ENCODE measurements at places on chromosomes 16 and 17. TPM values are rescaled to one million over a fixed set of nuclear protein-coding genes. Genes with fewer than 3 reads are reported as not detected.

GRCh38 chr17:47257651-47258339, 4.2 kb downstream of the ITGB3 start:
- no peak for DNase-seq

DNA sequence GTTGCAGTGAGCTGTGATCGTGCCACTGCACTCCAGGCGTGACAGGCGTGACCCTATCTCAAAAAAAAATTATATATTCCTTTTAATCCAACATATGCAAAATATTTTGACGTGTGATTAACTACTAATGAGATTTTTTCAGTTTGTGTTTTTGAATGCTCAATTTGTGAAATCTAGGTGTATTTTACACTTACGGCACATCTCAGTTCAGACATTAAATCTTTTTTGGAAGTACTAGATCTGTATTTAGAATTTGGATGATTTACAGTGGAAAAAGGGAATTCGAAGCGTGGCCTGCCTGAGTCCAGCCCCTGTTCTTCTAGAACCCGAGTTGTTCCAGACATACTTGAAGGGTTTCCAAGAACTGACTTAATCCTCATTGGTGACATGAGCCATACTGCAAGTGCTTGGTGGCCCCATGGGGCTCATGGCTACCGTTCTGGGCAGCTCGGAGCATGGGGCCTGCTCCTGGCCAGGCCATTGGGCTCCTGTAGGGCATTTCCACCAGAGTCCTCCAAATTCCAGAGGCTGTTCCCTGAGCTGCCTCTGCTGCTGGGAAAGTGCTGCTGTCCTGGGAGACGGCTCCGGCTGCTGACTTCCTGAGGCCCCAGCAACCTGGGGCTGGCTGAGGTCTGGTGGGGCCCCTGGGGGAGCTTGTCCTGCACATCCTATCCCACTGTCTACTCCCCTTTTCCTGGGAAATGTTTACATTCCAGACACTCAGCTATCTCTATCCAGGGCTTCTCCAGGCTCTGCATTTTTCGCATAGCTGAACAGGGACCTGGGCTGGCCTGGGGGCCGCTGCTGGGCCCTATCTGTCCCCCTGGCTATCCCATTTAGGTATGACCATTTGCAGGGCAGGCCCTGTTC, 27.2 kb downstream of the LLGL2 start:
- no peak for DNase-seq

GRCh38 chr17:77572065-77572601, 386.4 kb upstream of the TNRC6C start:
- no peak for DNase-seq

- DNase-seq, result no peak
These were observed 1643.9 kb downstream of the CDH8 start for GRCh38 chr16:60392380-60392779.

FBXL20 gene
- total RNA-seq, result 38.5 TPM

GRCh38 chr17:5838661-5839300, 231.4 kb upstream of the WSCD1 start:
- DNase-seq, result no peak

GRCh38 chr16:817001-817906, 16.7 kb upstream of the GNG13 start:
- no peak for DNase-seq

DNA sequence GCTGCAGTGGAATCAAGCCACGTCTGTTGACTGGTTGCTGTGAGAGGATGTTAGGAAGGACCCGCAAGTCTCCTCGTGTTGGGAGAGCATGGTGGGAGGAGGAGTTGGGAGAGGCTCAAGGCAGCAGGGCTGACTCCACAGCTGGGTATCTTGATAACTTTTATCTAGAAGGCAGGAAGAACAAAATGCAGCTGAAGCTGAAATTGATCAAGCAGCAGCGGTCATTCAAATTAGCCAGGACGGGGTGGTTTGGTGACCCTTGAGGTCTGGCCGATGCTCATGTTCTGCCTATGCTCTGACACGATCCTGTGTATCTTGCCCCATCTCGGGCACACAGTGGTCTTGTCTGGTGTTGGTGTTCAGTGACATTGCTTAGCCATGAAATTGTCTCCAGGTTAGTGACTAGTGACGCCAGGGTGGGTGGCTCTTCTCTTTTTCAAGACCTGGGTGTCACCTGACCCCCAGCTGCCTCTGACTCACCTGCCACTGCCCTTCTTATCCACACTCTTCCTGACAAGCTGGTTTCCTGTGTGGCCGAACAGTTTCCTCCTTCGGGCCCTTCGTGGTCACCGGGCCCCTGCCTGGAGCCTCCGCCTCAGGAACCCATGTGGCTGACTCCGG, 19.1 kb downstream of the NPTX1 start:
- no peak for DNase-seq

SMIM36 gene
- total RNA-seq, result not detected

DNA sequence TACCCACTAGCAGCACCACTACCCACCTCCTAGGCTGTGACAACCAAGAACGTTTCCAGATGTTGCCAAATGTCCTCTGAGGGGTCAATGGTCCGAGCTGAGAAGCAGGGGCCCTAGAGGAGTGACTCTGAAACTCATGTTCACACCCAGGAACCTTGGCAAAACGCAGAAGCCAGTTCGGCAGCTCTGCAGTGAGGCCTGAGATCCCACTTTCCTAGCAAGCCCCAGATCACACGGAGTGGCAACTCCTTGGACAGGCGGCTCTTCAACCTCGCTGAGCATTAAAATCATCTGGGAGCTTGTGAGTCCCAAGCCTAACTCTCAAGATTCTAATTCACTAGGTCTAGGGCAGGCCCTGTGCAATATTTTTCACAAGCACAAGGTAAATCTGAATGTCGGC, 17.3 kb downstream of the ELAC2 start:
- DNase-seq, result no peak

GLP2R gene
- total RNA-seq, result not detected

OR2C1 gene
- total RNA-seq, result not detected

- no peak for DNase-seq
These were observed 1.0 kb downstream of the MGRN1 start for GRCh38 chr16:4625560-4626159.

GRCh38 chr16:85527767-85528297, 85.3 kb upstream of the GSE1 start:
- no peak for DNase-seq

GRCh38 chr17:28657756-28658155, 4.0 kb downstream of the SDF2 start:
- no peak for DNase-seq

- no peak for DNase-seq
These were observed 25.6 kb upstream of the PMFBP1 start for GRCh38 chr16:72197545-72197944.

CCDC78 gene
- total RNA-seq, result 5.1 TPM

VASN gene
- 0.11 TPM for total RNA-seq

DNA sequence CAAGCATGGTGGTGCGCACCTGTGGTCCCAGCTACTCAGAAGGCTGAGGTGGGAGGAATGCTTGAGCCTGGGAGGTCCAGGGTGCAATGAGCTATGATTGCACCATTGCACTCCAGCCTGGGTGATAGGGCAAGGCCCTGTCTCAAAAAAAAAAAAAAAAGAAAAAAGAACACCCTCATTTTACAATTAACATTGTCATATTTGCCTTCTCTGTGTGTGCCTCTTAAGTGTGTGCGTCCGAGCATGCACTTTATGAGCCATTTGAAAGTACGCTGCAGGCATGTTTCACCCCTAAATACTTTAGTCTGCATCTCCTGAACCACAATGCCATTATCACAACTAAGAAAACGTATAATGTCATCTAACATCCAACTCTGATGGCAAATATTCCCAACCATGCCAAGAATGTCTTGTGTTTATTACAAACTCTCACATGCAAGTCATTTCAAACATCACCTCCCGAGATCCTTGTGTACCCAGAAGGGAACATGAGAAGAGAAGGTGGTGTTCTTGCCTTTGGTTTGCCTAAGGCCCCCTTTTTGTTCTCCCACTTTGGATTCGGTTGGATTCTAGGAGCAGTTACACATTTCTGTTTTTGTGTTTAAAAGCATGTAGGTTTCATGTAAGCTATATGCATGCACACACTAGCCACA, 38.0 kb downstream of the CDH1 start:
- no peak for DNase-seq

FBXW10 gene
- not detected for total RNA-seq

TERB1 gene
- 0.83 TPM for total RNA-seq

DNA sequence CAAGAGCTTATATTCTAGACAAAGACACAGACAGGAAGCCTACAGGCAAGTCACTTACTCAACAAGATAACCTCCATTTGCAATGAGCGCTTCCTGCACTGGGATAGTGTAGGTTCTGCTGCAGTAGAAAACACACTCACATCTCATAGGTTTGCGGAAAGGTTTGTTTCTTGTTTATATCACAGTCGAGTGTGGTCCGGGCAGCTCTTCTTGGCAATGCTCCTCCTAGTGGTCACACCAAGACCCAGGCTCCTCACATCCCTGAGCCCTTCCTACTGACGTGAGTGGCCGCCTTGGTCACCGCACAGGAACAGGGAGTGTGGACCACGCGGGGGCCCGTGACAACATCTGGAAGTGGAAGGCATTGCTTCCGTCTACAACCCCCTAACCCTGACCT, 48.0 kb upstream of the RBFOX3 start:
- DNase-seq, result no peak

DNA sequence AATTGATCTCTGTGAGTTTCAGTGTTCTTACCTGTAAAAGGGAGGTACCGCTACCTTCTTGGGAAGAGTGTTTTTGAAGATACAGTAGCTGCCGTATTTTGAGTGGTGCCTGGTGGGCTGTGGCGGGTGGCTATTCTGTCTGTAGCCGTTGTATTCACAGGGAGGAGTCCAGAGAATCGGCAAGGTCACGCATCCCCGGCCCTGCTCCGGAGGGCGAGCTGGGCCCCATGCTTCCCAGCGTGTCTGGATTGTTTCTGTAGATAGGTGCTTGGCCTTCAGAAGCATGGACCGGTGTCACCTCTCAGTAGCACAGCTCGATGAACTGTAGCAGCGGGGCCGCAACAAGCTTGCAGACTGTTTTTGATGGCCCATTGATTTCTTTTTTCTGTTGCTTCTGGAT, 295.6 kb downstream of the CPPED1 start:
- DNase-seq, result no peak

GRCh38 chr16:46883690-46884512, at the start of gene GPT2:
Gene GPT2, plus strand, starts transcription at chr16:46884362. Its CDS starts 354 bp downstream, at chr16:46884716.
- DNase-seq, result peak; percentile 63

DNA sequence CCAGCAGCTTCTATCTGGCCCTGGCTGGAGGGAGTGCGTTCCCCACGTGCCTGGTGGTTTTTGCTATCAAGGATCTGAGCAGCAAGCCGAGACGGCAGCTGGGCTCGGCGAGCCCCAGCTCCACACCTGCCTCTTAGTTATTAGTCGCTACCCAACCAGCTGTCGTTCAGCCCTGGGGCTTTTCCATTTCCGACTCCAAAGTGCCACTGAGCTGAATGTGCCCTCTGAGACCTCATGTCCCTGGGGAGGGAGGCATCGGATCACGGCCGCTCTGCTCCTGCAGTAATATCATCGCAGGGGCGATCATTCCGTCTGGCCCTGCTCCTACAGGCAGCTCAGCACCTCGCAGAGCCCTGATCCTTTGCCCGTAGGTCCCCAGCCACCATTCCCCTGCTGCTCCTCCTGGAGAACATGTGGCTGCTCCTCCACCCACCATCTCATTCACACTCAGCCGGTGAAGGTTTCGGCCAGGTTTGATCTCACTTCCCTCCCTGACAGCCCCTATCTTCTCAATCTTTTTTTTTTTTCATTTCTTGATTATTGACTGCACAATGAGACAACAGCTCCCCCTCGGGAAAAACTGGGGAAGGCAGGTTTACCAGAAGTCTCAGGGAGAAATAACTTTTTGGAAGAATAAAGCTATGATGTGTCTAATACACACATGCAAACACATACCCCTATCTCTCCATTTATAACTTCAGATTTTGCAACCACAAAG, 86.7 kb downstream of the ZFHX3 start:
- no peak for DNase-seq

GRCh38 chr16:72018470-72018869, 9.9 kb downstream of the DHODH start:
- DNase-seq, result no peak

DNA sequence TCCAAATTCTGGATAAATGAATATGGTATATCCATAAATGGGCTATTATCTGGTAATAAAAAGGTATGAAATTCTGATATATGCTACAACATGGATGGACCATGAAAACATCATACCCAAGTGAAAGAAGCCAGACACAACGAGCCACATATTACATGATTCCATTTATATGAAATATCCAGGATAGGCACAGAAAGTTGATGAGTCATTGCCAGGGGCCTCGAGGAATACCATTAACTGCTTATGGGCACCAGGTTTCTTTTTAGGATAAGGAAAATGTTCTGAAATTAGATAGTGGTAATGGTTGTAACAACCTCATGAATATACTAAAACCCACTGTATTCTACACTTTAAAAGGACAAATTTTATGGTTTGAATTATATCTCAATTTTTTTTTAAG, 123.2 kb downstream of the PITPNC1 start:
- no peak for DNase-seq

- DNase-seq, result no peak
These were observed 761 bp downstream of the PDF start for GRCh38 chr16:69329369-69330285.

KRT40 gene
- not detected for total RNA-seq

DNA sequence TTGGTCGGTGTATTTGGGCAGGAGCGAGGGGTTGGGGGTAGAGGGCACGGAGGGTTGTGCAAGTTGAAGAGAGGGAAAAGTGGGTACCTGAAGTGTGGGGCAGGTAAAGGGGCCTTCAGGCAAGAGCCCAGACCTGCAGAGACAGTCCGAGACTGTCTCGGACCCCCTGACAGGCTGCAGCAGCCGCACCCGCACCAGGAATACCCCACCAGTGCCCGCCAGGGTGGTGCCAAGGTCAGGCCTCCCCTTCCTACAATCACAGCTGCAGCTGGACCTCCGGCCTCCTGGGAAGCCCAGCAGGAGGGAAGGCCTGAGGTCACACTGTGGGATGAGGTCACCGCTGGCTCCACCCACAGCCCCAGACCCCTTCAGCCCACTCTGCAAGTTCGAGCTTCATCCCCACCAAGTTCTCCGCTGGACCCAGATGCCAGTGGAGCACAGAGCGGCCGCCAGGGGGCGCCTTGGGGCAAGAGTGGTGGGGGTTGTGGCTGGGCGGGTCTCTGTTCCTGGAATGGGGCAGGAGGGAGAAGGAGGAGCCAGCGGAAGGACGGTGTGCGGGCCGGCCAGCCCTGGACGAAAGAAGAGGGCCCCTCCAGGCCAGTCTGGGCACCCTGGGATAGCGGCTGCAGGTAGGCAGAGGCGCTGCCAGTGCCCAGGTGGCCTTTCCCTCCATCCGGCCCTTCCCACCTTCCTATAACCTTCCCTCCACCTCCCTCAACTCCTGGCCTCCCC, at the start of gene HSD3B7:
Gene HSD3B7, plus strand, starts transcription at position 539 of the 732 bp plus-strand sequence. CDS start 452 bp downstream, outside the sequence.
- peak; percentile 65 for DNase-seq

GRCh38 chr16:81946206-81946605, 65.1 kb downstream of the SDR42E1 start:
- no peak for DNase-seq

CIBAR2 gene
- not detected for total RNA-seq

TUBG1 gene
- total RNA-seq, result 13.6 TPM

UNC13D gene
- 171 TPM for total RNA-seq

GFAP gene
- total RNA-seq, result not detected

KRTAP1-5 gene
- total RNA-seq, result not detected

DNA sequence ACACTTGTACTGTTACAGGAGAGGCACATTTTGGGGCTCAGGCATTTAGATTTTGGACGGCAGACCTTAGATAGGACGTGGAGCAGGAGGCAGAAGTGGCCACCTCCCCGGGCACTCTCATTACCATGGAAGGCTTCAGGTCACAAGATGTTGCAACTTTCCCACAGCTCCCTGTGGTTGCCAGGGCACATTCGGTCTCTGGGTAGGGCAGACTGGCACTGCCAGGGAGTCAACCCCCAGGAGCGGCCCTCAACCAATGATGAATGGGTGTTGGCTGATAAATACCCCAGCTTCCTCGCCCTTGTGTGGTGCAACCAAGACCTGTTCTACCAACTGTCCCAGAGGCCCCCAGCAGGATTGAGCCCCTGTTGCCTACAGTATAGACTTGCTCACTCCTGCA, 11.2 kb downstream of the NAGPA start:
- DNase-seq, result no peak

Measured in CD4-positive, alpha-beta memory T cell (primary cell).